ENCODE measurements at places on chromosomes 12 and 14. TPM values are rescaled to one million over a fixed set of nuclear protein-coding genes. Genes with fewer than 3 reads are reported as not detected.
A peak's percentile ranks its signal among the peaks of the same experiment; 100 is the strongest.

- DNase-seq, result peak; percentile 64
These were observed 333.9 kb upstream of the LMO3 start for GRCh38 chr12:16939871-16940306.

ASB2 gene
- total RNA-seq, result 1.5 TPM

KRT75 gene
- not detected for total RNA-seq

GRCh38 chr14:59356312-59356711, 108.9 kb downstream of the GPR135 start:
- DNase-seq, result no peak

GRCh38 chr12:123076604-123077297, 74.1 kb downstream of the PITPNM2 start:
- no peak for DNase-seq

DNA sequence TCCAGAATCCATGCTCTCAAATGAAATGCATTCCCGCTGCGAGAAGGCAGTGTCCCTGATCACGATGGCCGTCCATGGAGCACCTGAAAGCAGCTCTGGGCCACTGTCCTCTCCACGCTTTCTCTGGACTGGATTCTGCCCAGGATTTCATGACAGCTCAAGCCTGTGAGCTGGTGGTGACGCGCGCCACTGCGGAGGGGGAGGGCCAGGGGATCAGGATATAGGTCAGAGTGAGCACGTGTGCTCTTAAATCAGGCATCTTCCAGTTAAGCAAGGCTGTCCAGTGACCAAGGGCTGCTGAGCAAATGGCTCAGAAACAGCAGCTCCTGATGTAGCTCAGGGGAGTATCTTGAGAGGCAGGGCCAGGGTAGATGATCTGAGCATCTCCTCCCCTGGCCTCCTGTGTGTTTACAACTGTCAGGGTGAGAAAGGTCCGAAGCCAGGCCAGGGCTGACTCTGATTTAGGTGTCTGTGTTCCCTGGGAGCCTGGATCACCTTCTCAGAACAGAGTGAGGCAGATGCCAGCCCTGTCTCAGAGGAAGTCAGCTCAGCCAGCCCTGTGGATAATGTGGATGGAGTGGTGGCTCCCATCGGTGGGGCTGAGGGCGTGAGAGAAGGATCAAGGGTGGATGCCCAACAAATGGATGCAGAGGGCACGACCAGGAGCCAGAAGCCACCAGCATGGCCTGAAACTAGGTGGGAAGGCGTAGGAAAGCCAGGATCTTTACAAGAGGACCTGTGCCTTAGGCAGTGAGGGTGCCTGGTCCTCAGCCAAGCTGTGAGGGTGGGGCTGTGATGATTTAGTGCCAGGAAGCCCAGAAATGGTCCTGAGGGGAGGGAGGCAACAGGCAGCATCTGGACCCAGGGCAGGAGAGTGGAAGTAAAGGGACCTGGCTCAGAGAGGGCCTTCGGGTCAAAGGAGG, 55.3 kb downstream of the ELK3 start:
- peak; percentile 48 for DNase-seq

BEGAIN gene
- 1.4 TPM for total RNA-seq

DNA sequence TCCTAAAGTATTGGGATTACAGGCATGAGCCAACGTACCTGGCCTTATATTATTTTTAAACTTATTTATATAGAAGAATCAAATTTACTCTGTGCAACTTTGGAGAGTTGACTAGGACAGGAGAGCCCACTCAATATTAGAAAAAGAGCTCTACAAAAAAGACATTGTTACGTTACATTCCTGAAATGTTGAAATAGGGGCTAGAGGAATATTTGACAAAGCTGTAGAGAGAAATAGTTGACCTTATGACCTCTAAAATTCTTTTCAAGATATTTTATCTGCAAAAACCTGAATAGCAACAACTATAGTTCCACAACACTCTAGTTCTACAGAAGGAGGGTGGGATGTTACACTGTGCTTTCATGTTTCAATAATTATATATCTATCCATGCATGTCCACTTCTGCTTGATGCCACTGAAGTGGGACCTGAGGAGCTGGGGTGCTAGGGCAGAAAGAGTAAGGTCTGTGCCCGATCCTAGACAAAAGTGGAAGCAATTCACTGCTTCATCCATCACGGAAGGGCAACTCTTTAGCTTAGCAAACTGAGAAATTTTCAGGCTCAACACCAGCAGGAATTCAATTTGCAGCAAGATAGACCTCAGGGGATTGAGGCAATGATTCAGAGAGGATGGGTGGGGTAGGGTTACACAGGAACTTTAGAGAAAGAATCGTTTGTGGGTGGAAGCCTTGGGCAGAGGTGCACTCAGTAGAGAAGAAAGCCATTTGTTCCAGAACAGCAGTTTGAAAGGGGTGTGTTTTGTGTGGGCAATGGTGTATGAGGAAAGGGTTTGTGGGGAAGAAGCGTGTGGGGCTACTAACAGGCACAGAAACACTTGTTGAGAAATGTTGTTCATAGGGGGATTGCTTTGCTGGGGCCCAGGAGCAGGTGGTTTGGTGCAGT, 16.0 kb upstream of the RNASE10 start:
- no peak for DNase-seq
